ENCODE measurements at places on chromosomes 3 and 15.

DNA sequence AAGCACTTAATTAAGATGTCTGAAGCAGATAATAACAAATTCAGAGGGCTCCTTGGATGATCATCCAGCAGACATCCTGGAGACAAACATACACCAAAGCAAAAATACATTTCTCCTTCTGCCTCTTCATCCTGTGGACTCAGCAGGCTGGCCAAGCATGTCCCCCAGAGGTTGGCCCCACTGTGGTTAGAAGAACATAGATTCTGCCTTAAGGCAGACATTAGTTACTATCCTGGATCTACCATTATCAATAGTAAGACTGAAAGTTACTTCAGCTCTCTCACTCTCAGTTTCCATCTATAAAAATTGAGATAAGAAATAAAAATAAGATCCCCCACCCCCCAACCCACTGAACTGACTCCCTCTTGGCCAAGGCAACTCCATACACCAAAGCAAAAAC, 28.6 kb upstream of the TGFBR2 start:
- no peak for ATAC-seq

DNA sequence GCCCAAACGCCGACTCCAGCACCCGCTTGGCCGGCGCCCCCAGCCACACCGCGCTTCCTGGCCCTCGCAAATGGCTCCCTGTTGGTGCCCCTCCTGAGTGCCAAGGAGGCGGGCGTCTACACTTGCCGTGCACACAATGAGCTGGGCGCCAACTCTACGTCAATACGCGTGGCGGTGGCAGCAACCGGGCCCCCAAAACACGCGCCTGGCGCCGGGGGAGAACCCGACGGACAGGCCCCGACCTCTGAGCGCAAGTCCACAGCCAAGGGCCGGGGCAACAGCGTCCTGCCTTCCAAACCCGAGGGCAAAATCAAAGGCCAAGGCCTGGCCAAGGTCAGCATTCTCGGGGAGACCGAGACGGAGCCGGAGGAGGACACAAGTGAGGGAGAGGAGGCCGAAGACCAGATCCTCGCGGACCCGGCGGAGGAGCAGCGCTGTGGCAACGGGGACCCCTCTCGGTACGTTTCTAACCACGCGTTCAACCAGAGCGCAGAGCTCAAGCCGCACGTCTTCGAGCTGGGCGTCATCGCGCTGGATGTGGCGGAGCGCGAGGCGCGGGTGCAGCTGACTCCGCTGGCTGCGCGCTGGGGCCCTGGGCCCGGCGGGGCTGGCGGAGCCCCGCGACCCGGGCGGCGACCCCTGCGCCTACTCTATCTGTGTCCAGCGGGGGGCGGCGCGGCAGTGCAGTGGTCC, 3.5 kb downstream of the ISLR2 start:
- ATAC-seq = no peak

- peak; percentile 45 for ATAC-seq
Observed at GRCh38 chr3:193780810-193781478, 187.9 kb downstream of the OPA1 start.

DNA sequence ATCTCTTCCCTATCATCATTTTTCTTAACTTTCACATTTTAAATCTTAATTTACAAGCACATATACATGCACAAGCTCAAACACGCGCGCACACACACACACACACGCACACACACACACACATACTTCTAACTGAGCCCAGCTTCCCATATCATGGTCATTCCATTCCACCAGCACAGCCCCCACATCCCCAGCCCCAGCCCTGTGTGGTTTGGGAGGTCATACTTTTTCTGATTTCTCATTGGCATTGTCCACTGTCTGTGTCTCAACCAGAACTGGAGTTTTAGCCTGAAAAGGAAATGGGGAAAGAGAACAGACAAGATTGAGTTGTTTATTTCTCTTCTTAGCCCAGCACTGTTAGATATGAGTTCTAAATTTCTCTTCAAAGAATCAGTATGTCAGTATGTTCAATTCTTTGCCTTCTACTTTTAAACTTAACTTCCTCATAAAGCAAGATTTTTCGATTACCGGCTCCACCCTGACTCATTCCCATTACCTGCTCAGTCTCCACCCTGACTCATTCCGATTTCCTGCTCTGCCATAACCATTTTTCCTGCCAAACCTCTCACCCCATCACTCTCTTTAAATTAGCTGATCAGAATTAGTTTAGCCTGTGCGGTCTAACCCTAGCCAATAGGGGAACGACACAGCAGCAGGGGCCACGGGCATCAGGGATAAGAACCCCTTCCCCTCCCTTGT, 6.4 kb downstream of the IQCF1 start:
- no peak for ATAC-seq

GRCh38 chr3:11734-12133, 184.8 kb upstream of the CHL1 start:
- no peak for ATAC-seq

DNA sequence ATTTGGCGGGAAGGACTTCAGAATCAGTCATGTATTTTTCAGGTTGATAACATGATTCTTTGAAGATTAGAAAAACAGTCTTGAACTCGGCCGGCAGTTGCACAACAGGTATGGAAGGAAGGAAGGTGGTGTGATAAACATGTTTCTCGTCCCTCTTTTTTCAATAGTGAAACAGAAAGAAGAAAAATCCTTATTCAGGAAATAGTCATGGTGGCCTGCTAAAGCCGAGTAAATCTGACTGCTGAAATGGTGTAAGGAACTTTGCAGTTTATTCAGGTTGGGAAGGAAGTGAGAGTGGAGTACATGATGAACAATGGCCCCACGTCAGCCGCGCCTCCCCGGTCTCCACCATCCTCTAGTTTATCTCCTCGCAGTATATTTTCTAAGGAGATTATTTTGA, 6.7 kb downstream of the RASGRP1 start:
- no peak for ATAC-seq

DNA sequence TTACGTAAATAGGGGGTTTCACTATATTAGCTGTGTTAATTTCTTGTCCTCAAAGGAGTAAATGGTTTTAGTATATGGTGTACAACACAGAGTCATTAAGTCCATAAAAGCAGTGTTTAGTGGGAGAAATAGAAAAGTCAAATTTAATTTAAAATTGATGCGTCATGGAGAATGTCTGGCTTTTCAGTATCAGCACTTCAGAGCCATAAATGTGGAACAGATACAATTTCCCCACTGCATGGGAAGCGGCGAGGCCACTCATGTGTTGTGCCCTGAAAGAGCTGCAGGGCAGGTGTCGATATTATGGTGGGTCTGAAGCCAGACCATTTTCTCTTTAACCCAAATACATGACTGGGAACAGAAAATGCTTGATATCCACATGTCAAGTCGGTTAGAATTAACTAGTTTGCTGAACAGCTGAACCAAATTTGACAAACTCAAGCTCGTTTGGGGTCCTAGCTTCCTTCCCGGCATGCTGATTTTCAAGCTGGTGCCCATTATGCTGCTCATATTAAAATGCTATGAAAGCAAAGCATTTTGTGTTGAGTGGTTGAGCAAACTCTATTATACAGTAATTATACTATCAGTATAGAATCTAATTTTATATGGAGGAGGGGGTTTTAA, 364.6 kb upstream of the TBL1XR1 start:
- no peak for ATAC-seq

- peak; percentile 78 for ATAC-seq
Observed at GRCh38 chr15:62344806-62345539, 179.9 kb upstream of the C2CD4B start.

DNA sequence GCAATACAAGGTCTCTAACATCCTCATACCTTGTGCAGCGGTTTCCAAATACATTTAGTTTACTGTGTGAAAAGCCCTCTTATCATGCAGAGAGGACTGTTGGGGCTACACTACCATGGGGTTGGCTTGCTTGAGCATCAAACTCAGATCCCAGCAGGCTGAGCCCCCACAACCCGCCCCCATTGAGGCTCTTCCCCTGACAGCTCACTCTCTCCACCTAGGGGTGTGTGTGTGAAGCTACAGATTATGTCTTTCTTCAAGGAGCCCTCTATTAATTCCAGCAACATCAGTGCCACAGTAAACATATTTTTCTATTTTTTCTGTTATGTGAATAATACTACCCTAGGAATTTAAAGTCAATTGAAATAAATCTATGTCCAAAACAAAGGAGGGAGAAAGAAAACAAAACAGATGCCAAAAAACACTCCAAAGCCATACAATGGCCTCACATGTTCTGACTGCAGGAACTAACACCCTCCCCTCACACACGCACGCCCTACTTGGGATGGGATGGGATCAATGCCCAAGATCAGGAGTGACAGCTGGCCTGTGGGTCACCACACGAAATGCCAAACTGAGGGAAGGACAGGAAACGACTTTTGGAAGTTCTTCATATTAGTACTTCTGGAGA, 14.7 kb downstream of the TM4SF4 start:
- ATAC-seq = no peak

GRCh38 chr3:194272861-194273742, 78.0 kb downstream of the CPN2 start:
- ATAC-seq = no peak

DNA sequence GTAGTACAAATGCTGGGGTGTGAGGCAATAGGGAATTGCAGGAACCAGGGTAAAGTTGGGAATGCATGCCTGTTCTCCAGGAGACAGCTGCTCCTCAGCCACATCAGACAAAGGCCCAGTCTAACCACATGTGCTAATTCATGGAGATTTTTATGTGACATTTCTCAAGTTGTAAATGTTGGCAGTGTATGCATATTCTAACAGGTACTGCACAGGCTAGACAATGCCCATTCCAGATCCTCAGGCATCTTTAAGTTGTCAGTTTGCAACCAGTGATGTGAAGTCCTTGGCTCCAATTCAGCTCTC, 84.9 kb downstream of the EEFSEC start:
- peak; percentile 100 for ATAC-seq

- ATAC-seq = peak; percentile 55
Observed at GRCh38 chr3:54424292-54424691, 301.9 kb downstream of the CACNA2D3 start.

- no peak for ATAC-seq
Observed at GRCh38 chr3:24136624-24137310, 191.7 kb downstream of the NR1D2 start.

DNA sequence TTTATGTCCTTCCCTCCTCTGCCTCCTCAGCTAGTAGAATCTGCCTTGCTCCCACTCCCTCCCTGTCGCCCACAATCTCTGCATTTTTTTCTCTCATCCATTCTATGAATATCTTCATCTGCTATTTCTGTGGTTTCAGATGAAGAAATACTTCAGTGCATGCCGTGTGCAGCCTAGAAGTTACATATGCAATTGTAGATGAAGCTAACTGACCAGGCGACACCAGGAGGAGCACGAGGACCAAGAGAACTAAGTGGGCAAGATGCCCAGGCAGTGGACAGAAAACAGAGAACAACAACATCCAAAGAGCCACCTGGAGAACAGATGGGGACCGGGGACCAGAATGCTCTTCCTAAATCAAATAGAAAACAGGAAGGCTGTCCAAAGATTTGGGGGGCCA, 121.4 kb upstream of the ATP11B start:
- ATAC-seq = peak; percentile 99

- ATAC-seq = no peak
Observed at GRCh38 chr3:101634591-101635196, 42.2 kb downstream of the ZBTB11 start.

GRCh38 chr15:93372865-93373223, 283.8 kb upstream of the RGMA start:
- no peak for ATAC-seq

DNA sequence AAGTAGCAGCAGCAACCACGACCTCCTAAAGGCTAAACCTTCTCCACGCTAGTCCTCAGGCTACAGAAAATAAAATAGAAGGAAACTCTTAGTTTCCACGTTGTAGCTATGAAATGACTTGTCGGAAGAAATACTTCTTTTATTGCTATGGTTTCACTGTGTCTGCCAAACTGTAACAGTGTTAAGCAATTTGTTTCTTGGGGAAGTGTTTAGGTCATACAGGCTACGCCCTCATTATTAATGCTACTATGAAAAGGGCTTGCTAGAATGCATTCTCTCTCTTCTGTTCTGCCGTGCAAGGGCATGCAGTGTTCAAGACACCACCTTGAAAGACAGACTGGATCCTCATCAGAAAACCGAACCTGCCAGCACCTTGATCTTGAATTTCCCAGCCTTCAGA, 462.7 kb downstream of the PLOD2 start:
- peak; percentile 99 for ATAC-seq

- ATAC-seq = no peak
Observed at GRCh38 chr3:25419251-25419650, 8.8 kb upstream of the RARB start.

DNA sequence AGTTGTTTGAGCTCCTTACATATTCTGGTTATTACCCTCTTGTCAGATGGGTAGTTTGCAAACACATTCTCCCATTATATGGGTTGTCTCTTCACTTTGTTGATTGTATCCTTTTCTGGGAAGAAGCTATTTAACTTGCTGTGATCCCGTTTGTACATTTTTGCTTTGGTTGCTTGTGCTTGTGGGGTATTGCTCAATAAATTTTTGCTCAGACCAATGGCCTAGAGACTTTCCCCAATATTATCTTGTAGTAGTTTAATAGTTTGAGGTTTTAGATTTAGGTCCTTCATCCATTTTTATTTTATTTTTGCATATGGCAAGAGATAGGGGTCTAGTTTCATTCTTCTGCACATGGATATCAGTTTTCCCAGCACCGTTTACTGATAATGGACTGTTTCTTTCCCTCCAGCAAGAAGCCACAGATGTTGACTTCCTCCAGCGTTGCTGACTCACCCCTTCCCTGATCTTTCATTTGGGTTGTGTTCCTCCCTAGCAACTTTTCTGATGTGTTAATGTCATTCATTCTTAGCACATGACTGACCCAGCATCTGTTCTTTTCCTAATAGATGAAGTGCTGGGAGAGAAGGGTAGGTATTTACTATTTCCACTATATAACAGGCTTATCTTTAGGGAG, 166.7 kb upstream of the SGO1 start:
- ATAC-seq = peak; percentile 100

DNA sequence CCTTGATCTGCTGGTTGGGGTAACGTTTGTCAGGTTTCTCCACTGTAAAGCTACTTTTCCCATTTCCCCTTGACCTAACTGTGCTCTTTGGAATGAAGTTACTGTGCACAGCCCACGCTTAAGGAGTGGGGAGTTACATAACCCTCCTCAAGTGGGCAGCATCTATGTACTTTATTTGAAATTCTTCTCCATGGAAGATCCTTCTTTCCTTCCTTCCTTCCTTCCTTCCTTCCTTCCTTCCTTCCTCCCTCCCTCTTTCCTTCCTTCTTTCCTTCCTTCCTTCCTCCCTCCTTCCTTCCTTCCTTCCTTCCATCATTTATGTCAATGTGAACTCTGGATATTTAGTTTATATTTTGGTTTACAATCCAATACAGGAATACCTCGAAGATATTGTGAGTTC, 77.1 kb upstream of the TRA2B start:
- no peak for ATAC-seq

DNA sequence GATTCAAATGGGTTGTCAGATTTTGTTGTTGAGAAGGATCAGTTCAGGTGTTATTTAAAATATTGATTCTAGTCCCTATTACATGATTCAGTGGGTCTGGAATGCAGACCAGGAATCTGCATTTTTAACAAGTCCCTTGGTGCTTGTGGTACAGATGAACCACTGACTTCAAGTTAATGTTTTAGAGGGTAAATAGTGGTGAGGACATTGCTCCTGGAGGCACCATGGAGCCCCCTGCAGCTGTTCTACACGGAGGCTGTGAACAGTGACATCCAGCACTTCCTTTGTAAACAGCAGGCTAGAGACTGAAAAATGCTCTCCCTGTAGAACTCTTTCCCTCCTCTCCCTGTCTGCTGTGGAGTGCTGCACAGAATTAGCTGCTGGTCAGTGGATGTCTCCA, 4.8 kb upstream of the FSIP1 start:
- ATAC-seq = no peak

GRCh38 chr3:16343101-16343500, 78.1 kb downstream of the OXNAD1 start:
- ATAC-seq = no peak

All from motor neuron (in vitro differentiated cells).